ENCODE measurements at places on chromosomes 4 and X.

DNA sequence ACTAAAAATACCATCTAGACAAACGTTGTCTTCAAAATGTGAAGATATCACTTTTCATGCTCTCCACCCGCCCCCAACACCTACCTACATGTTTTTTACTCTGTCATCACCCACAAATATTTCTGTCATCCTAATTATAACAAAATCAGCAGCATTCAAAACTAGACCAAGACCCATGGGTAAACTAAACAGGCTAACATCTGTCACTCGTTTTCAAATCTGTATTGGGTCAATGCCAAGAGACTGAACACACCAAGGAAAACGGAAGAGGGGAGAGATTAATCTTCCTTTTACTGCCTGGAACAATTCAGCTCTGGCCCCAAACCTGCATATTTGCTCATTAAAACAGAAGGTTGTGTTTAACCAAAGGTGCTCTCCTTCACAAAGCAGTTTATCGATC, 17.5 kb downstream of the FAM184B start:
- DNase-seq, result no peak

- no peak for DNase-seq
Measured at GRCh38 chr4:111997785-111998184, 147.5 kb upstream of the FAM241A start.

GRCh38 chr4:23981328-23981727, 91.5 kb upstream of the PPARGC1A start:
- no peak for DNase-seq

GRCh38 chrX:15465896-15466651, 27.1 kb downstream of the PIR start:
- DNase-seq, result no peak

DNA sequence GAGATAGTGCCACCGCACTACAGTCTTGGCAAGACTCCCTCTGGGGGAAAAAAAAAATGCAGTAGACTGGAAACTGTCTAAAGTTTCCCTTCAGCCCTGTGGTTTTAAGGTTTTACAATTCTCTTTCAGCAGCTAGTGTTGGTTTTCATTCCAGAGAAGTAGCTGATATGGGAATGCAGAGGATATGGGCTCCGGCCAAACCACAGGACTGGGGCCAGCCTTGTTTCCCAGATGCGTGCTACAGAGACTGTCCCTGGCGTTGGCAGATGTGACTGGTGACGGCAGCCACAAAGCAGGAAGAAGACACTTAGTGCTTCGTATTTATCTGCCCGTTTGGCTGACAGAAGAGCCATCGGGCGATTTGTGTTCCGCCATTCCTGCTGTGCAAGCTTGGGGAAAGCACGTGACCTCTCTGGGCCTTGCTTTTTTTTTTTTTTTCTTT, 43.2 kb downstream of the ZBTB49 start:
- no peak for DNase-seq

Data from vagina (tissue), 2 donors.